ENCODE measurements at places on chromosomes 2 and 18.

DNA sequence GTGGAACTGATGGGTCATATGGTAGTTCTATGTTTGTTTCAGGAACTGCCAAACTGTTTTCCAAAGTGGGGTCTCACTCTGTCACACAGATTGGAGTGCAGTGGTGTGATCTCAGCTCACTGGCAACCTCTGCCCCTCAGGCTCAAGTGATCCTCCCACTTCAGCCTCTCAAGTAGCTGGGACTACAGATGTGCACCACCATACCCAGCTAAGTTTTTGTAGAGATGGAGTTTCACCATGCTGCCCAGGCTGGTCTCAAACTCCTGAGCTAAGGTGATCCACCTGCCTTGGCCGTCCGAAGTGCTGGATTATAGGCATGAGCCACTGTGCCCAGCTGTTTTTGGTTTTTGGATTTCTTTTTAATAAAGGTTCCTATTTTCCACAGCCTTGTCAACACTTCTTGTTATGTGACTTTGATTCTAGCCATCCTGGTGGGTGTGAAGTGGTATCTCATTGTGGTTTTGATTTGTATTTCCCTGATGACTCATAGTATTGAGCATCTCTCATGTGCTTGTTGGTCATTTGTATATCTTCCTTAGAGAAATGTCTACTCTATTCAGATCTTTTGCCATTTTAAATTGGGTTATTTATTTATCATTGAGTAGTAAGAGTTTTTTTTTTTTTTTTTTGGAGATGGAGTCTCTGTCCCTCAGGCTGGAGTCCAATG is 22.8 kb downstream of the NPC1 start:
- no peak for DNase-seq

DNA sequence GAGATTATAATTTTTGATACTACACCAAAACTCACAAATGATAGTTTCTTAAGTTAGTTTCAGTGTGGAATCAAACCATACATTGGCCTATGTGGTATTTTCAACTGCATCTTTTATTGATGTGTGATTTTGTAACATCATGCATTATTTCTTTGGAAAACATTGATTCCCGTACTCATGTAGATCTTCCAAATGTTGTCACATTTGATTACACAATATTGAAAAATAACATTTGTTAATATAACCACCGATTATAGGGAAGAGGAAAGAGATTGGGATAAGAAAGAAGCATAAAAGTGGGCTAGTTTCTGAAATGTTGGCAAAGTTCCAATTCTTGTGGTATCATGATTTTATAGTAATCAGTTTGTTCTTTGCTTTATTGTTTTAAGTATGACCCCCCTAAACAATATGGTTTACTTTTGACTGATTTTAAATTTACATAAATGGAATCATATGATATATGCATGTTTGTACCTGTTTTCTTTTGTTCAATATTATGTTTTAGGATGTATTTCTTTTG is 117.2 kb upstream of the OTX1 start:
- DNase-seq = no peak

- DNase-seq = no peak
Measured at GRCh38 chr2:216618785-216619184, 14.4 kb upstream of the IGFBP2 start.

GRCh38 chr2:170973492-170974303 is 44.6 kb downstream of the GORASP2 start:
- DNase-seq = peak; percentile 81

- no peak for DNase-seq
Measured at GRCh38 chr18:49857708-49858107, 44.4 kb upstream of the ACAA2 start.

DNA sequence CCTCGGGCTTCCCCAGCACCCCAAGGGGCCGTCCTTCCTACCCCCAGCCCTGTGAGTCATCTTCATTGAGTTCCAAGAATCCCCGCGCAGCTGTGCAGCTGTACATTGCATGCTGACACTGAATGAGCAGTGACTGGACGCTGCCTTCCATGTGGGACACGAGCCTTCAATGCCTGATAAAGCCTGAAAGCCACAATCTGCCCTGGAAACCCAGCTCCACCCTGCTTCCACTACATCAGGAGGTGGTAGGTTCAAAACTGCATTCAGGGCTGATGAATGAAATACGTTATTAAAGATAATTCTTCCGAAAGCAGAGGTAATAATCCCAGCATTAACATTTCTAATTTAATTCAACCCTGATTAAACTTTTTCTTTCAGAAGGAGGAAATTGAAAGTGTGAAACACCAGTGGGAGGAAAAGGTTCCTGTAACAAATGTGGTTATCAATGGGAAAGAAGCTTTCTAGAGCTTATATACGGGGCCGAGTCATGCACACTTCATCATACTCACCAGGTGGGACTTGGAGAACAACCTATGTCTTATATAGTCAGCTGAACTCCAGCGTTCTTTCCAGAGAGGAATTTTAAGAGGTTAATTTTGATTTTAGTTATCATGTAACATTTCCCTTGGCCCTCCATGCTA is 360.1 kb downstream of the LPIN1 start:
- DNase-seq = no peak

DNA sequence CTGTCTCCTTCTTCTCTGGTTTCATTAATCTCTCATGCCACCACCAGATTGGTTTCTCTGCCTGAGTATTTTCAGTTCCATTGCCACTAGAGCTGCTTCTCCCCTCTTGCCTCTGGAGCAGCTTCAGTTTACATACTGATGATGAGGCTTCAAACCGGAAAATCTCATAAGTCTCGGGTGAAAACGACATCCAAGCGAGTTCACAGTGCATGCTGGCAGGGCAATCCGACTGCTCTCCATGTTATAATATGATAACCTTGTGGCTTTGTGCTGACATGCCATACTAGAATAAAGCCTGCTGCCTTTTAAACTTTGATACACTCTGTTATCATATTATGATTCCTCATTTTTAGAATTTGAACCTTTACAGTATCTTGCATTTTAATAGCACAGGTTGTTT is 153.5 kb downstream of the PRPF40A start:
- DNase-seq = no peak

DNA sequence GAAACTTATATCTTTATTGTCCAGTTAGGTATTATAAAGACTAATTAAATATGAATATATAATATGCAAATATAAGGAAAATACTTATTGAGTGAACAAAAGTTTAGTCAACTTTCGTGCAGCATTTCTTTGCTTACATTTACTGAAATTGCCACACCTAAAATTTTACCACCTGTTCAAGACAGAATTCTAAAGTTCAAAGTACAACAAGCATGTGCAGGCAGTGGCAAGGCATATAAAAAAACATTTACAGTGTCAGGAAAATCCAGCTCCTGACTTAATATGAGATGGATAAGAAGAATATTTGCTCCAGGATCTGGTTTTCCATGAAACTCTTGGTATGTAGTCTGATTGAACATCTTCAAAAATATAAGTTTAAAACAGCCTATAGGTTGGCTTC is 4.8 kb downstream of the ITPRID2 start:
- DNase-seq = no peak

GRCh38 chr2:19488009-19488691 is 129.7 kb upstream of the OSR1 start:
- DNase-seq = no peak

DNA sequence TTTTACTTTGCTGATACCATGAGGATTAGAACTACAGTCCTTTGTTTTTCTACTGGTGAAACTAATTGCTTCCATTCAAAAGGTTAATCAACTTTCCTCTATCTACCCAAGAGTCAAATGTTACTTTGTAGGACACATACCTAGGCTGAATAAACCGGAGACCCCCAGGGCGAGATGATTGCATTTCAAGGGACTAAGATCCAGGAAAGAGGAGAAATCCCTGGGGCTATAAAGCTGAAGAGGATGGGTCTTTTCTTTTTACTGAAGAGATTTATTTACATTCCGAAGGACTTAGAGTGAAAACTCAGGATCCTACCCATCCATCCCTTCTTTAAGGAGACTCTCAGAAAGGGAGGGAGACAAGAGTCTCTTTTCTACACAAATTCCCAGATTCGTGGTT is 331.9 kb downstream of the CDH19 start:
- no peak for DNase-seq

DNA sequence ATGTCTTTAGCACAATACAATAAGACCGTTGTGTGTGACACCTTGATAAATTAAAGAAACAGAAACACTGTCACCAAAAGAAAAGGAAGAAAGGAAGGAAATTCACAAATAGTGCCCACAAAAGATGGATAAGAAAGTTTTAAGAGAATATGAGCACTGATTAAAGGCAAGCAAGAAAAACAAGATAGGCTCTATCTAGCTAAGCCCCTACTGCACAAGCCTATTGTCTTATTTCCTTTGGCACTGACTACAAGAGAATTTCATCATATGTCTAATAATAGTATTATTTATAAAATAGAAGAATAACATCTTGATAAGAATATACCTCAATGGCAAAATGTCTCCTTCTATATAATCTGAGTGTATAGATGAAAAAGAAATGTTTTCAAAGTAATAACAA is 335.7 kb downstream of the NCKAP5 start:
- DNase-seq = no peak

DNA sequence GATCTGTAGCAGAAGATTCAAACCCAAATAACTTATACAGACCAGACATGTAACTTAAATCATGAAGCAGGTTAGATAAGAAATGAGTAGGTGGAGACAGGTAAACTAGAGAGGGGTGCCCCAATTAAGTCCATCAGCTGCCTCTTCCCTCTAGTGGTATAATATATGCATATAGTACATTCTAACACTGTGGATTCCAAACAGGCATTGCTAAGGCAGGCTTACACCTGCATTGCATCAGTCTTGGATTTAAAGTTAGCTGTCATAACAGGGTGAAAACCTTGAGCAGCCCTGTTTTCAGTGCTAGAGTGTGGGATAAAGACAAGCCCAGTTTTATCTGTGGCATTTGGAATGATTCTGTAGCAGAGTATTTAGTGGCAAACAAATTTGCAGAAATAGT is 63.4 kb downstream of the NYAP2 start:
- DNase-seq = no peak

DNA sequence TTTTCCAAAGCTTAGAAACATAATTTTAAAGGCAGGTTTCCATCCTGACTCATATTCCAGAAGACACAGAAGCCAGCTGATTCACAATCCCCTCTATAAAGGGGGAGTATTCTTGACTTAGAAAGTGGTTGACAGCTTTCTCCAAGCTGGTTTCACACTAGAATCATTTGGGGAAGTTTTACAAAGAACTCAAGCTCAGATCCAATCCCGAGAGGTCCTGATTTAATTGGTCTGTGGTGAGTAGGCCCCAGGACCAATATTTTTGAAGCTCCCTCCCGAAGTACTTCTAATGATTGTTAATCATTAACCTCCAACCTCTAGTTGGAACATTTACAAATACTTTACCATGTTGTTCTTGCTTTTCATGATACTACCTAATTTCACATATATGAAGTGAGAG is 184.1 kb downstream of the DLGAP1 start:
- DNase-seq = no peak

GRCh38 chr2:40148334-40148733 is 303.6 kb downstream of the SLC8A1 start:
- DNase-seq = no peak

DNA sequence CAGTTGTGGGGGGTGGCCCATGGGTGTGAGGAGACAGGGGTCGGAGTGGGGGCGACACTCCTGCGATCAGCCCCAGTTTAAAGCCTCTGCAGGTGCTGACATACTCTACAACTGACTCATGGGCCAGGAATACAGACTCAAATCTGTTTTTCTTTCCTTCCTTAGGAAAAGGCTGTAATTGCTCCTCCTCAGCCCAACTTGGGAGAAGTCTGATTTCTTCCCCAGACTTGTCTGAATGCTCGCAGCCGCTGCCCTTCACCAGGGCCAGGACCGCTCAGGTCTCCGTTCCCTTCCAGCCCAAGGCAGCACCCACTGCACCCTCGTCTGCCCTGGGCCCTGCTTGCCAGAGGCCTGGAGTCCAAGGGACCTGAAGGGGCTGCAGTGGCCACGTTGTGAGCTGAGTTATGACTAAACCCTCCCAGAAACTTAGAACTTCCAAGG is 41.3 kb downstream of the RHOB start:
- DNase-seq = no peak

DNA sequence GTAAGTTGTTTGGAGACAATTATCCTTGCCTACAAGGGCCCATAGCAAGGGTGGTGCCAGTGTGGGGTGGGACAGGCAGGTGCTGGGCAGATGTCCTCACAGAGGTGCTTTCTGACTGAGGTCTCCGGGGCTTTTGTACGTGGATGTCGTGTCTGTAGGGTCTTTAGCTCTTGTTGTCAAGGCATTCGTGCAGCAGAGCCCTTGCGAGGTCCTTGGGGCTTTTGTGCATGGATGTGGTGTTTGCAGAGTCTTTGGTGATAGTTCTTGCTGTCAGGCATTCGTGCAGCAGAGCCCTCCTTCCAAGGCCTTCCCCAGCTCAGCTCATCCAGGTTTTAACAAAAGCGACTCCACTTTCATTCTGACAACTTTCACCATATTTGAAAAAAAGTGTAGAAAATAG is 116.0 kb upstream of the TMEM18 start:
- no peak for DNase-seq

DNA sequence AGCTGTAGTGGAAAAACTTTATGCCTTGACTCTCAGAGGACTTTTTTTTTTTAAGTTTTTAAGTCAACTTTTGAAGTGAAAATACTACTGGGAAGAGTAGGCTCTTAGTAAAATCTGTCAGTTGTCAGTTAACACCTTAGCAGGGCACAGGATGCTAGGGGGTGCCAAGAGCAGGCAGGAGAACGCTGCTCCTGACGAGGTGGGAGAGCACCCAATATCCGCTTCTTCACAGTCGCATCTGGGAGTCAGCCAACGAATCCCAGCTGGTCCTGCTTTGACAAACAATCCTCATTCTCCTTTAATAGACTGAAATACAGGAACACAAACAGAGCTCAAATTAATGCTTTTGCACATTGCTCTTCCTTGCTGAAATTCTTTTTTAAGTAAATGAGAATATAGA is 709.5 kb upstream of the ACVR2A start:
- peak; percentile 66 for DNase-seq

DNA sequence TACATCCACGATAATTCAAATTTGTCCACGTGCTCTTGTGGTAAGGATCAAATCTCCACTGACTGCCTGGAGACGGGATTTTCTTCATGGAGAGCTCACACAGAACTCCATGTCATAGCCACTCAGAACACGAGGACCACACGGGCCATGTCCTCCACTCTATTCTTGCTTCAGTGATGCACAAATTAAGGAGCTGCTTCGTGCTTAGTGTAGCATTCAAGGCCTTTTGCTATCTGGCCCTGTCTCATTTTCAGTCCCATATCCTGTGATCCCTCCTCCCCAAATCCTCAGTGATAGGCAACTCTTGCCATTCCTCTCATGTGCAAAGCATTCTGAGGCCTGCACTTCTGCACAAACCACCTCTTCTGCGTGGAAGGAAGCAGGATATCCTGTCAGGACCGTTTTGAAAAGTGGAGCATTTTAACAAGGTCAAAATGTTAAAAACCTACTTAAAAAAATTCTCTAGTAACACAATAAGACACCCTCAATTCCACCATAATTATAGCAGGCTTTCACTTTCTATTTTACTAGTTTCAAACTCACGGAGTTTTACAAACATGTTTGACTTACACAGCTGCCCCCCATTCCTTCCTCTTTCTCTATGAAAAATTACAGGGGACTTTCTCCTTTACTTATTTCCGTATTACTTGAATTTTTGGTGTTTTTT is 35.2 kb downstream of the ST3GAL5 start:
- DNase-seq = no peak

Measured in NCI-H1105 treated with DMSO at 0.1 percent for 48 hours (cell line).